ENCODE measurements at places on chromosomes 11 and 22. TPM values are rescaled to one million over a fixed set of nuclear protein-coding genes. Genes with fewer than 3 reads are reported as not detected.

REXO2 gene
- total RNA-seq, result 140 TPM

CALCA gene
- total RNA-seq, result not detected

OR2AT4 gene
- total RNA-seq, result not detected

BIRC3 gene
- total RNA-seq, result 17.7 TPM

KRTAP5-10 gene
- total RNA-seq, result not detected
